ENCODE measurements at places on chromosomes 4 and X. TPM values are rescaled to one million over a fixed set of nuclear protein-coding genes. Genes with fewer than 3 reads are reported as not detected.

Gene LGI2
- total RNA-seq, result 0.74 TPM

Gene CD38
- 0.68 TPM for total RNA-seq

Gene HPGD
- total RNA-seq, result 2.2 TPM

Gene FRMD7
- total RNA-seq, result not detected

Gene KCTD8
- 4.0 TPM for total RNA-seq

Gene TLR10
- not detected for total RNA-seq

Gene SLC2A9
- 6.8 TPM for total RNA-seq

Gene SSX2B
- 40.6 TPM for total RNA-seq

Gene ETDA
- not detected for total RNA-seq

Gene LRIT3
- total RNA-seq, result 0.37 TPM

Gene LRRC66
- 2.4 TPM for total RNA-seq

All from testis (tissue), 5 donors.